ENCODE measurements at places on chromosomes 1 and 21. TPM values are rescaled to one million over a fixed set of nuclear protein-coding genes. Genes with fewer than 3 reads are reported as not detected.
A peak's percentile ranks its signal among the peaks of the same experiment; 100 is the strongest.

DNA sequence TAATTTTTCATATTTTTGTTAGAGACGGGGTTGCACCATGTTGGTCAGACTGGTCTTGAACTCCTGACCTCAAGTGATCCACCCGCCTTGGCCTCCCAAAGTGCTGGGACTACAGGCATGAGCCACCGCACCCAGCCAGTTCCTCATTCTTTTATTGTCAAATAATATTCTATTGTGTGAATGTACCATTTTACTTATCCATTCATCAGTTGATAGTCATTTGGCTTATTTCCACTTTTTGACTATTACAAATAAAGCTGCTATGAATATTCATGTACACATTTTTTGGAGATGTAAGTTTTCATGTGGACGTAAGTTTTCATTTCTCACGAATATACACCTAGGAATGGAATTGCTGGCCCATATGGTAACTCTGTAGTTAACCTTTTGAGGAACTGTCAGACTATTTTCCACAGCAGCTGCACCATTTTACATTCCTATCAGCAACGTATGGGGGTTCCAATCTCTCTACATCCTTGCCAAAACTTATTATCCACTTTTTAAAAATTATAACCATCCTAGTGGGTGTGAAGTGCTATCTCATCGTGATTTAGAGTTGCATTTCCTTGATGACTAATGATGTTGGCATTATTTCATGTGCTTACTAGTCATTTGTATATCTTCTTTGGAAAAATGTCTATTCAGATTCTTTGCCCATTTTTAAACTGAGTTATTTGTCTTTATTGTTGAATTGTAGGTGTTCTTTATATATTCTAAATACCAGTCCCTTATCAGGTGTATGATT lies 12.7 kb downstream of the PACC1 start:
- DNase-seq = peak; percentile 48

DNA sequence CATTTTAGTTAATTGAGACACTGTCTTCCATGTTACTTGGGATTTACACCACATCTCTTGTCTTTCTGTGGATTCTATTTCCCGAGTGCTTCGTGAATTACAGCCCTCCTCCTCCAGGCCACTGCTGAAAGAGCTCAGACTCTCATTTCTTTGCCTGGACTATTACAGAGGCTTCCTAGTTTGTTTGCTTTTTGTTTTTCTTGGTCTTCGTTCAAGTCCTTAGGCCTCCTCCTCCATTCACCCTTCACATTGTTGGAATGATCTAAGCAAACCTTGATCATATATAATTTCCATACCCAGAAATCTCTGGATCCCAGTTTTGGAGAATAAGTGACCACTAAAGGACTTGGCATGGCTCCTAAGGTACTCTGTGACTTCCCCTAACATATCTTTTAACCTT lies 94.1 kb downstream of the CNIH3 start:
- DNase-seq = peak; percentile 21

DNA sequence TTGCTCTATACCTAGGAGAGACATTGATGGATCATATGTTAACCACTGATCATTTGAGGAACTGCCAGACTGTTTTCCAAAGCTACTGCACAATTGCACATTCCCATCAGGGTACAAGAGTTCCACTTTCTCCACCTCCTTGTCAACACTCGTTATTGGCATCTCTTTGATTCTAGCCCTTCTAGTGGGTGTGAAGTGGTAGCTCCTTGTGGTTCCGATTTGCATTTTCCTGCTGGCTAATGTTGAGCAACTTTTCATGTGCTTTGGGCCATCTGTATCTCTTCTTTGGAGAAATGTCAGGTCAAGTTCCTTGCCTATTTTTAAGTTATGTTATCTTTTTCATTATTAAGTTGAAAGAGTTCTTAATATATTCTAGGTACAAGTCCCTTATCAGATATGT lies 90.1 kb downstream of the DMRTB1 start:
- DNase-seq = peak; percentile 59

GRCh38 chr1:64598100-64598571 lies 128.2 kb downstream of the CACHD1 start:
- DNase-seq = peak; percentile 33

DNA sequence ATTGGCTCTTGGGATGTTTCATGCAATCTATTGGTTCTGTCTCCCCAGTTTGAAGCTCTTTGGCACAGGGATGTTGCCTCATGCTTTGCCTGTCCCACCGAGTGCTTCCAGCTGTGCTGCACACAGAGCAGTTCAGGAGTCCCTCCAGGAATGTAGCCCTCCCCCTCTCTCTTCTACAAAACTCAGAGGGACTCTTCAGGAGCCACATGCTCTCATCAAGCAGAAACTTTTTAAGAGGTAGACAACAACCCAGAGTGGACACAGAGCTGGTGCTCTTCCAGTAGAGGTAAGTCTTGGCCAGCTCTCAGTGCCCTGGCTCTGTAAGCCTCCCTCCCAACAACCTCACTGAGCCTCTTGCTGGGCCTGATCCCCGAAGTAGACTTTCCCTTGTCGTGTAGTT lies 11.6 kb upstream of the ZNF697 start:
- DNase-seq = peak; percentile 65

DNA sequence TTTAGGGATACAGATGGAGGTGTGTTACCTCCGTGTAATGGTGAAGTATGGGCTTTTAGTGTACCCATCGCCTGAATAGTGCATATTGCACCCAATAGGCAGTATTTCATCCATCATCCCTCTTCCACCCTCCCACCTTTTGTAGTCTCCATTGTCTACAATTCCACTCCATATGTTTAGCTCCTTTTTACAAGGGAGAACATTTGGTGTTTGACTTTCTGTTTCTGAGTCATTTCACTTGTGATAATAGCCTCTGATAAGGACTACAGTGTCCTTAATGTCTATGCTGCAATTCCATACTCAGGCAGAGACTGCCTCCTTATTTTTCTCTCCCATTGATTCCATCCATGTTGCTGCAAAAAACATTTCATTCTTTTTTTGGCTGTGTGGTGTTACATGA lies 48.7 kb downstream of the OVGP1 start:
- no peak for DNase-seq

DNA sequence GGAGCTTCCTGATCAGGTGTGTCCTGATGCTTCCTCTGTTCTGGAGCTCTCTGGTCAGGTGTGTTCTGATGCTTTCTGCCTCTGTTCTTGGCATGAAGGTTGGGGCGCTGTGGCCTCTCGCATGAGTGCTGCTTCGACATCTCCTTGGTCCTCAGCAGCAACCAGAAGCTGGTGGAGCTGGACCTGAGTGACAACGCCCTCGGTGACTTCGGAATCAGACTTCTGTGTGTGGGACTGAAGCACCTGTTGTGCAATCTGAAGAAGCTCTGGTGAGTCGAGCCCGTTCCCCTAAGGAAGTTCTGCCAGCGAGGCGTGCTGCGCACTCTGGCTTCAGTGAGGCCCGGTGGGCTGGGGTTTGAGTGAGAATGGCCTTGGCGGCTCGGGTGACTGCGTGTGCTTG lies 18.0 kb downstream of the NLRP3 start:
- DNase-seq = no peak

DNA sequence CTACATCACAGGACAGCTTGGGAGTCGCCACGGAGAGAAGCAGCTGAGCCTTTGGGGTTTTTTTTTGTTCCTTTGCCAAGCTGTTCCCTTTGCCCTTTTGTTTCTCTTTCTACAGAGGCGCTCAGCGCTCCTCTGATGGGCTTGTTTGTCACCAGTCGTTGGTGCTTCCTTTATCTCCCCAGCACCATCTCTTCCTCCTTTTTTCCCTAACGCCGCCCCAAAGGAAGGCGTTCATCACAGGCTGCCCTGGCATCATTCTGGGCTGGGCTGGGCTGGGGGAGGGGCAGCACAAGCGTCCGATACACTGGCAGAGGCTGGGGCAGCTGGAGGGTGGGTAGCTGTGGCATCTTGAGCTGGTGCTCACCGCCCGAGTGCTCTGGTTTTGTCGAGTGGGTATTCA lies 10.5 kb downstream of the IGSF21 start:
- DNase-seq = no peak

DNA sequence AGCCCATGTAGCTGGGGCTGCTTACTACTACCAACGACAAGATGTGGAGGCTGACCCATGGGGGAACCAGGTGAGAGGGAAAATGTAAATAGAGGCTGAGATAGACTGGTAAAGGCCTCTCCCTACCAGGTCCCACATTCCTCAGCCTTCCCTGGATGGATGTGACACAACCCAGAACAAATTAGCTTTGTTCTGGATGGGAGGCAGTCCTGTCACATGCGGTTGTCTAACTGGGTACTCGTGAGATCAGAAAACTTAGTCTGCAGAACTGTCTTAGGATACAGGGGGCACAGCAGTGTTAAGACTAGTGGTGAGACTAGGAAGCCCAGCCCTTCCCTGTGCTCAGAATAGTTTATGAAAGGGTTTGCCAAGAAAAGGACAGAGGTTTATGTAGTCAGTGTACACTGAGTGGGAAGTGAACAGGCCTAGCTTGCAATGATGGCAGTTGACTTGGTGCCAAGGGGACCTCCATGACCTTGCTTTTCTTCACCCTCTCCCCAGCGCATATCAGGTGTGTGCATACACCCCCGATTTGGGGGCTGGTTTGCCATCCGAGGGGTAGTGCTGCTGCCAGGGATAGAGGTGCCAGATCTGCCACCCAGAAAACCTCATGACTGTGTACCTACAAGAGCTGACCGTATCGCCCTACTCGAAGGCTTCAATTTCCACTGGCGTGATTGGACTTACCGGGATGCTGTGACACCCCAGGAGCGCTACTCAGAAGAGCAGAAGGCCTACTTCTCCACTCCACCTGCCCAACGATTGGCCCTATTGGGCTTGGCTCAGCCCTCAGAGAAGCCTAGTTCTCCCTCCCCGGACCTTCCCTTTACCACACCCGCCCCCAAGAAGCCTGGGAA lies 8.4 kb downstream of the MMACHC start:
- no peak for DNase-seq

The TMEM82 gene
- not detected for total RNA-seq

The CELA2A gene
- not detected for total RNA-seq

The CD2 gene
- not detected for total RNA-seq

The FMO5 gene
- 1.3 TPM for total RNA-seq

The SELE gene
- not detected for total RNA-seq

The TFF3 gene
- not detected for total RNA-seq

The CFH gene
- total RNA-seq = 28.3 TPM

Data from fibroblast of villous mesenchyme (primary cell).